ENCODE measurements at places on chromosomes 1 and 21.

DNA sequence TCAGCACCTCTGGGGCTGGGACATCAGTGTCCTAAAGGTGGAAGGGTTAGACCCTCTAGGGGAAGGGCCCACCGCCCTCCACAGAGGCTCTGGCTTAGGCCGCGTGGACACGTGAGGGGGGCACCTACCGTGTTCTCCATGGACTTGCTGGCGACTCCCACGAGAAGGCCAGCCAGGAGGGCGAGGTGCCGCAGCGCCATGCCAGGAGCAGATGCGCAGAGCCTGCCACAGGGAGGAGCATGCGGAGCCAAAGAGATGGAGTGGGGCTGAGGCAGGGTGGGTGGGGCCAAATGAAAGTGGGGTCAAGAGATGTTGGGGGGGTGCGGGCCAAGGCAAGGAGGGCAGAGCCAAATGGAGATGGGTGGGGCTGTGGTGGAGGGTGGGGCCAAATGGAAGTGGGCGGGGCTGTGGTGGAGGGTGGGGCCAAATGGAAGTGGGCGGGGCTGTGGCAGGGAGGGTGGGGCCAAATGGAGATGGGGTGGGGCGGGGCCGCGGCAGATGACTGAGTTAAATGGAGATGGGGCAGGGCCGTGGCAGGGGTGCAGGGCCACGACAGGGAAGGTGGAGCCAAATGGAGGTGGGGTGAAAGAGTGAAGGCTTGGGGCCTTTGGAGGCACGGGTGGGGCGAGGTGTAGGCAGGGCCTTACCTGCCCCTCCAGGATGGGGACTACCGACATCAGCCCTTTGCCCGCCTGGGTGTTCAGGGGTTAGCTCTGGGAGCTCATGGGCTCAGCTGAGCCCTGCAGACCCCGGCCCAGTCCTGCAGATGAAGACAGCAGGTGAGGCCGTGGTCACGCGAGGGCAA lies 17.4 kb upstream of the RNF223 start:
- no peak for DNase-seq

- no peak for DNase-seq
Observed at GRCh38 chr1:197321811-197322210, 53.8 kb downstream of the CRB1 start.

- no peak for DNase-seq
Observed at GRCh38 chr1:231407547-231408396, 14.3 kb downstream of the EGLN1 start.

DNA sequence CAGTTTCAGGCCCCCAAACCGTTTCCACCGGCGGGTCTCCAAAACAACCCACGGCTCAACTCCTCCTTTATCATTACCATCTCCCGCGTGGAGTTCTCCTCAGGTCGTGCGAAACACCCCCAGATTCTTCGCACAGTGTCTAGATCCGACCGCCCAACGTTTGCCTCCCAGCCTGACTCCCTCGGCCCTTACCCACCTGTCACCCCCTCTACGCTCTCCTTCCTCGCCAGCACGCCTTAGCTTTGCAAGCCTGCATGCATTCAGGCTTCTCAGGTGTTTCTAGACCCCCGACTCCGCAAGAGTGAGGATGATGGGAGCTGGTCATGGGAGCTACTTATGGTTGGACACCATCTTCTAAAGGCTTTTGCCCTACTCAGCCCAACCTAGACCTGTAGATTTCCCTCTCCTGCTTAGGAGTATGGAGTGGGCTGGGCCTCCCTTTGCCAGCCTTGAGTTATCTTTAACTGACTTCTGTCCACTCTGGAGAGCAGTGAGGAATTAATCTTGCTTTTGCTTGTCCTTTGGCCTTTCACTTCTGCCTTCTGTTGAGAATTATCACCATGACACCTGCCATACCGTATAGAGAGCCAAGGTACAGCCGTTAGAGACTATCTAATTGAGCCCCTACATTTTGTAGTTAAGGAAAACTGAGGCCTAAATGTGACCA lies 865 bp downstream of the ATP5IF1 start:
- DNase-seq, result no peak

- DNase-seq, result no peak
Observed at GRCh38 chr21:35615325-35615724, 445.0 kb downstream of the SETD4 start.

DNA sequence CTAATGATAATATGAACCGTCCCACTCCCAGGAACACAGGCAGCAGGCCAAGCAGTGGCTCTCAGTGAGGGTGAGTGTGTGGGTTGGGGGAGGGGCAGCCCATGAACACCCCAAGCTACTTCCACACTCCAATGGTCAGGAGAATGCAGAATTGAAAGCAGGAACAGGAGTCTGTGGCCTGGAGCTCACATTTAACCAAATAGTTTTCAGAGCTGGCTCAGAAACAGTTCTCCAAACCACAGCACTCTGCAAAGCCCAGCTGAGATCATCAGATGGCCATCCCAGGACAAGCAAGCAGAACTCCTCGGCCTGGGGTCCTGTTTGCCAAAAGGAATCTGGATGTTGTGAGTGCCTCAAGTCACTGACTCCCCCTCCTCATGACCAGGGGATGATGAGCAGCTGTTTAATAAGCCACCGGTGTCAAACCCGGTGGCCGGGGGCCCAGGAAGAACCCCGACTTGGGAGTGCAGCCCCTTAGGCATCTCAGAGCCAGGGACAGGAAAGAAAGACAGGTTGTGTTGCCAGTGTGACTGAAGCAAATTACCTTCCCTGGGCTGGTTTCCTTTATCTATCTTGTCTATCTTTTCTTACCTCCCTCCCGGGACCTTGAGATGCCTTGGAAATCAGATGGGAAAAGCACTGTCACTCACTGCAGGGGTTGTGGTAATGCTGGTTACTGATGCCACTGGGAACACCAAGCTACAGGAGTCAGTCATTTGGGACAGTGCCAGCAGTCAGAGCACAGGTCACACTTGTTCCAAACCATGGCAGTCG lies 20.4 kb downstream of the DEGS1 start:
- DNase-seq, result peak; percentile 46

- peak; percentile 49 for DNase-seq
Observed at GRCh38 chr1:31663622-31664452, 19.2 kb upstream of the PEF1 start.

DNA sequence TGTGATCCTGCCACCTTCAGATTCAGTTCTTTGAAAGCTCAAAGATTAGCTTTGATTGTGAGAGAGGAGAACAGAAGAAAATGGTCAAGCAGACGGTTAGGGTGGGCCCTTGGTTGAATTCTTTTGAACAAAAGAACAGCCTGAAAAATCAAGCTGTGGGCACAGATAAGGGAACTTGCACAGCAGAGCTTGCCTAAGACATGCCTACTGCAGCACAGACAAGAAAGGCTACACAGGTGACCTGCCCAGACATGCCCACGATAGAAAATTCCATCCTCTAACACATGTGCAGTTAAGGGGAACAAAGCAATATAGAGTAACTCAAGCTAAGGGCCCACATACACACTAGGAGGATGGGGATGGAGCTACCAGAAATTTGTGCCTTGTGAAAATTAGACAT lies 512.5 kb upstream of the LRRC7 start:
- DNase-seq, result no peak

DNA sequence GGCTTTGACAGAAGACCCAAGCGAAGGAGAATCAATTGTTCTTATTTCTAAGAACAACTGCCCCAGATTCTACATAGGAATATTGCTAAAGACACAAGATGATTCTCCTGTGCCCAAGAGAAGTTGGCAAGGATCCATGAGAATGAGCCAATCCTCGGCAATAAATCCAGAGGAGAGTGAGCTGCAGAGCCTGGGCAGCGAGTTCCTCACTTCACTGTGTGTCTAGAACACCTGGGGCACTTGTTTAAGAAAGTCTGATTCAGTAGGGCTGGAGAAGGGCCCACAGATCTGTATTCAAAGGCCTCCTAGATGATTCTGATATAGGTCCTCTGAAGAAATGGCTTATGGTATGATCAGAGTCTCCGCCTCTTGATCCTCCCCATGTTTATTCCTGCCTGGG lies 31.8 kb downstream of the GADD45A start:
- DNase-seq, result peak; percentile 67

DNA sequence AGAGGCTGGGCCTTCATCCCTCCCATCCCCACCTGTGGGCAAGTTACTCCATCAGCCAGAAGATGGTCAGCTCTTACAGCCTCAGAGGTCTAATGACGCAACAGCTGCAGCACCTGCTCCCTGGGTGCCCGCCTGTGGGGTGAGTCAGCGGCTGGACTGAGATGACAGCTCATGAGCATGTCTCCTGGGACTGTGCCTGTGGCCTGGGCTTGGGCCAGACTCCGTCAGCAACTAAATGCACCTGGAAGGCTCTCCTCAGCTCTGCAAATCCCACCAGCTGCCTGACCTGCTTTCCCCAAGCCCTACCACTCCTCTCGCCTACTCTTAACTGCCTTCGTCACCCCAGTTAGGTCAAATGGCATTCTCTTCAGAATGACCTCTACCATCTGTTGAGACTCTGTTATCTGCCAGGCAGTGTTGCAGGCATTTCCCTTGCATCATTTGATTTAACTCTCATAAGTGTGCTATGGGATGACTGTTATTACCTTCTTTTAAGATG lies 47.7 kb downstream of the ETS2 start:
- no peak for DNase-seq

- no peak for DNase-seq
Observed at GRCh38 chr1:243738020-243738419, 112.0 kb downstream of the AKT3 start.

- peak; percentile 50 for DNase-seq
Observed at GRCh38 chr1:67339623-67340343, 32.1 kb downstream of the IL12RB2 start.

- no peak for DNase-seq
Observed at GRCh38 chr1:3529099-3529729, 74.7 kb downstream of the ARHGEF16 start.

- DNase-seq, result no peak
Observed at GRCh38 chr1:227306689-227307088, 11.6 kb downstream of the CDC42BPA start.

- DNase-seq, result no peak
Observed at GRCh38 chr1:50357186-50357585, 66.1 kb downstream of the DMRTA2 start.

- DNase-seq, result no peak
Observed at GRCh38 chr1:35554266-35555211, 2.7 kb downstream of the KIAA0319L start.

GRCh38 chr1:39690794-39691382 lies 345 bp downstream of the HPCAL4 start:
- DNase-seq, result no peak

DNA sequence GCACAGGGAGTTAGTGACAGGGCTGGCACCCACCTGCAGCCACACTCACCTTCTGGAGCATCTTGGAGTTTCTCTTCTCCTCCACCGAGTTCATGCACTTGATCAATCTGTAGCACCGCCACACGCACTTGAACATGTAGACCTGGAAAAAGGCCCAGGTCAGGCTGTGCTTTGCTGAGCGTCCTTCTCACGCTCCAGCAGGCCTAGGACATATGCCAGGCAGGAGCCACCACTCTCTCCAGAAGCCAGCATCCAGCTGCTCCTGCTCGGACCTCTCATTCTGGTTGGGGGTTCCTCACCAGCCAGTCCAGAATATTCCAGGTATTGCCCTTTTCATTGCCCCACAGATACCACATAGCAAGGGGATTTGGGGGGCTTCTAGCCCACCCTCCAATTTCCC lies 11.7 kb upstream of the MATN1 start:
- DNase-seq, result no peak

GRCh38 chr1:241413386-241413785 lies 56.4 kb upstream of the RGS7 start:
- DNase-seq, result peak; percentile 30

- no peak for DNase-seq
Observed at GRCh38 chr1:44733365-44733764, 2.4 kb upstream of the RNU5D-1 start.

- no peak for DNase-seq
Observed at GRCh38 chr21:21750124-21750825, 752.1 kb downstream of the NCAM2 start.

DNA sequence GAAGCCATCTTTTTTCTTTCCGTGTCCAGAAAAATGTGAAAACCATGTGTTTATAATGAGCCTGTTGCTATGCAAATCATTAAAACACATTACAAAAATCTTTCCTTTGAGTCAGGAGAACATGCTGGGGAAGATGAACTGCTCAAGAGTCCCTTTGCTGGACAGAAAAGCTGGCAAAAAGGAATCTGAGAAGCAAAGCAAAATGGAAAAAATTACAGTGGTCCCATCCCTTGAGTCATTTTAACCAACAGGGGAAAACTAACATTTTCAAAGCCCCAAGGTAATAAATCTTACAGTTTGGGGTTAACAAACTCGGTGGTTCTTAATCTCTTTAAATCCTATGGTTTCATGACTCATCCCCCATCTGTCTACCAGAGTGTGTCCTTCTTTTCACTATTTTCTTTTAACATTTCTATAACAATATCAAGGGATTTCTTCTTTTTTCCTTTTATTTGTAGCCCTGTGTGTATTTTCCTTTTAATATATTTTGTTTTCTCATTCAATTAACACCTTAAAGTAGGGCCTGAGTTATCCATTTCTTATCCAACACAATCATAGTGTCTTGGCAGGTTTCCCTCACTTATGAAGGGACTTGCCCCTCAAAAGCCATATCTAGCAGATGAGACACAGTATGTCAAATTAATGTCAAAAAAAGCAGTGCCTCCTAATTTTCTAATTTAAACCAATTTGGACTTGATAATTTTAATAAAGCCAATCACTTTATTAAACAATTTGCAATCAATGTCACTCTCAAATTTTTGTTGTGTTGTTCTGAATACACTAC lies 105.4 kb downstream of the PTPN14 start:
- no peak for DNase-seq

- peak; percentile 58 for DNase-seq
Observed at GRCh38 chr1:247332215-247332622, 552 bp upstream of the ZNF496 start.

GRCh38 chr1:43602990-43603389 lies 47.0 kb upstream of the KDM4A start:
- no peak for DNase-seq

DNA sequence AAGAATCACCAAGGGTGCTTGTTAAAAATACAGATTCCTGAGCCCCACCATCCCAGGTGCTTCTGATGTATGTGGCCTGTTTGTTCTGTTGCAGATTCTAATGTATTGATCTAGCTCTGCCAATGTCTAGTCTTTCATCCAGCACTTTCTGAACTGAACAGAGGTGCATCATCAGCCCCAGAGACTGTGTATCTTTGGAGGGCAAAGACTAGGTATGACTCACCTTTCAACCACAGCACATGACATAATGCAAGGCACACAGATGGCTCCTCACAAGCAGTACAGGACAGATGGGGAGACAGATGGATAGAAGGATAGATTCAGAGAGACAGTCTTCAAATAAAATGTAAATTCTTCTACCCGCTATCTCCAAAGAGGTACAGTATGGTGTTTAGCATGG lies 32.3 kb downstream of the CD58 start:
- DNase-seq, result no peak

DNA sequence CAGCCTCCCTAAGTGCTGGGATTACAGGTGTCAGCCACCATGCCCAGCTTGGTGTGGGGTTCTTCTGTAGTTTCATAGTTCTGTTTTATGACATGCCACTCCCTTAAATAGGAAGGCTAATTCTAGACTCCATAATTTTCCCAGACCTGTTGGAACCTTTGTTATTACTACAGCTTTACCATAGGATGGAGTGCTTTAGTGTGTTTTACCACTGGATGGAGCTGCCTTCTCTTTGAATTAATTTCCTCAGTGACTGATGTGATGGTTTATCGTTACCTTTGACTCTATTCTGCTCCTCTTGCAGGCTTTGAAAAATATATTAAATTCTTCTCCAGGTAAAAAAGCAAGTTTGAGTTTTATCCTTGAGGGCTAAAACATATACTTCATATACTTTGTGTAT lies 84.6 kb upstream of the NEK7 start:
- DNase-seq, result no peak

Measured in adrenal gland (tissue), 19 donors.